NCI-H1092 (cell line): ENCODE measurements at places on chromosomes 4 and X.

DNA sequence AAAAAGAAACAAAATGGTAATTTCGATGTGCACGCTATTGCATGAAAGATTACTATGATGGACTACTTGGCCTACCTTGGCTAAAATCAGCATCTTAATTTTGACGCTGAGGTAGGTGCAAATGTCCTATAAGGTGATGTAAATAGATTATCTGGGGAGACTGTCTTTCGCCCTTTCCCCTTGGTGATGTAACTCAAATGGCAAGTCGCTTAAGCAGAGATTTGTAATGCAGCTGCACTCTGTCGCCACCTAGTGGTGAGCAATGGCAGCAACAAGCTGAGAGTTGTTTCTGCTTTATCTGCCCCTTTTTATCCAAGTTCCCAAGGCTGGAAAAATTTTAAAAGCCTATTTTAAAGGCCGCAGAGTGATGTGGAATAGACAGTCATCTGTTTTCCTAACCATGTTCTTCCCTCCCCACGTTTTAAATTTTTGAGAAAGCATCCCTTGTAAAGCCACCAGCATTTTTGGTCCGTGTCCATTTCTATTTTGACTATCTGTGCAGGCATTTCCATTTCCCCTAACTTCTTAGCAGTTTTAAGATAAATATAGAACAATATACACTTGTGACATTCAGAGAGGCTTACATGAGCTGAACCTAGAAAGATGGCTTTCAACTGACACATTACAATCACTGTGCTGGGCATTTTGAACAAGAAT, 62.4 kb upstream of the PDLIM3 start:
- DNase-seq = peak; percentile 40

DNA sequence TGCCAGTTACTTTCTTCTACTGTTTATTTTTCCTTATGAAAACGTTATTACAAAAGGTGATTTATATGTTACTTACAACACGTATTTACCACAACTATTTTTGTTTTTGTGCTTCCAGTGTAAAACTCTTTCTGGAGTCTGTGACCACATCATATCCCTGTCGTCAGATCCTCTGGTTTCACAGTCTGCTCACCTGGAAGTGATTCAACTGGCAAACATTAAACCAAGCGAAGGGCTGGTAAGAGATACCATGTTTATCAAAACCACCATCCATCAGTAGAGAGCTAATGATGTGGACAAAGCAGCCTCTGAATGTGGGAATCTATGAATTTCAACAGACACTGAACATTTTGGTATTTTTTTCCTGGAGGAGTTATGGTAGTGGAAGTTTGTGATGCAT, 116.1 kb downstream of the CNKSR2 start:
- DNase-seq = peak; percentile 0

- DNase-seq = no peak
Observed at GRCh38 chr4:152398060-152398459, 137.8 kb downstream of the FBXW7 start.

- DNase-seq = no peak
Observed at GRCh38 chr4:121139533-121140222, 24.4 kb downstream of the TNIP3 start.

- no peak for DNase-seq
Observed at GRCh38 chr4:184373886-184374405, 100.4 kb downstream of the IRF2 start.

- DNase-seq = no peak
Observed at GRCh38 chr4:165524532-165525190, 145.9 kb downstream of the CPE start.

DNA sequence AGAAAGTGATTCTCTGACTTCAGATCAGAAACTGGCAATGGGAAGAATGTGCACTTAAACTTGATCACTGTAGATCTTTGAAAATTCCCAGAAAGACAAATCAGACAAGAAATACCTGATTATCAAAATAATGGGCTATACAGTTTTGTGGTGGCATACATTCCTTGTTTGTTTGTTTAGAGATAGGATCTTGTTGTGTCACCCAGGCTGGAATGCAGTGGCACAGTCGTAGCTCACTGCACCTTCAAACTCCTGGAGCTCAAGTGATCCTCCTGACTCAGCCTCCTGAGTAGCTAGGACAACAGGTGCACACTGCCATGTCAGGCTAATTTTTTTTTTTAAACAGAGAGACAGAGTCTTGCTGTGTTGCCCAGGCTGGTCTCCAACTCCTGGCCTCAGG, 81.0 kb upstream of the SPRY1 start:
- DNase-seq = no peak

DNA sequence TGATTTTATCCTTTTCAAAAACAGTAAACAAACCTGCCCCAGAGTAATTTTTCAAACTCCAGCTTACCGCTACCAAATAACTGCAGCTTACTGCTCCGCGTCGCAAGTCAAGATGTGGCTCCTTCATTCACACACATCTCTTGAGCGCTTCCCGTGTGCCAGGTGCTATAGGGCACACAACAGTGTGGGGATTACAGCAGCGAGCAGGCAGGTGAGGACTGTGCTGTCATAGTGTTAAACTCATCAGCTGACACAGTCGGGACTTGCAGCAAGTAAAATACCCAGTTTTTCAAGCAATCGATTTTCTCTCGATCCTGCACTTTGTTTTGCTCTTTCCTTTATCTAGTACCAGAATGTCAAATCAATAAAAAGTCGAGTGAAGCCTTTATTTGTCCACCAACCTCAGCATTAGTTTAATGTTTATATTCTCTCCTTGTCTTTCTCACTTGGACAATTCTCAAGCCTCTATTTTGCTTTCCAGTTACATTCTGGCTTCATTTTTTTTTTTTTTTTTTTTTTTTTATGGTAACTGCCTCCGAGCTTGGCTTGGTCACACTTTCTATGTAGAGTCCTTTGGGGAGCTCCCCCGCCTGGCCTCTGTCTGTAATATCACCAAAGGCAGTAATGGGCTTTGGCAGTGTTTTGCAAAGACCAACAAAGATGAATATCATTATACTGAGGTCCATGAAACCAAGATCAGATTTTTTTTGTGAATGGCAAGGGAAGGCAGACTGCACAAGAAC, 8.3 kb upstream of the ASB5 start:
- peak; percentile 57 for DNase-seq

GRCh38 chr4:55500072-55500471, 46.6 kb downstream of the CLOCK start:
- DNase-seq = no peak

- peak; percentile 24 for DNase-seq
Observed at GRCh38 chrX:10615931-10616774, 4.2 kb downstream of the MID1 start.

DNA sequence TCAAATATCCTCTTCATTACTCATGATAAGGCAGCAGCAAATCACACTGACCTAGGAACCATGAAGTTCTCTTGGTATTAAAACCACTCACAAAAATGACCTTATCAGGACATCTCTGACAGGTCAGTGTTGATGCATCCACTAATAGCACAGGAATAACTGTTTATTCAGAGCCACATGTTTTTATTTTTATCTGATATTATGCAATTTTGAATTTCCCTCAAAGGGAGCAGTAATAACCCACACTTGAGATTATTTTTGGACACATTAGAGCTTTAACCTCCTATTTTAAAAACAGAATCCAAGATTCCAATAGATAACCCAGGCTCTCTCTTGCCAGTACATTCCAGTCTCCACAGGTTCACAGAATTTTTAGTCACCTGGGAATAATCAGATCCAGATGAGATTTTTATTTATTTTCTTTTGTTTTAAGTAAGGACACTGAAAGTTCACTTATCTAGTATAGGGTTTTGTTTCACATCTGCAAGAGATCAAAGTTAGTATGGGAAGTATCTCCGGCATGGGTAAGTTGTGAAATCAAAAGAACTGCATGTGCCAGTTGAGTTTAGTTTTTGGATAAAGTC, 36.3 kb upstream of the MYOZ2 start:
- no peak for DNase-seq

DNA sequence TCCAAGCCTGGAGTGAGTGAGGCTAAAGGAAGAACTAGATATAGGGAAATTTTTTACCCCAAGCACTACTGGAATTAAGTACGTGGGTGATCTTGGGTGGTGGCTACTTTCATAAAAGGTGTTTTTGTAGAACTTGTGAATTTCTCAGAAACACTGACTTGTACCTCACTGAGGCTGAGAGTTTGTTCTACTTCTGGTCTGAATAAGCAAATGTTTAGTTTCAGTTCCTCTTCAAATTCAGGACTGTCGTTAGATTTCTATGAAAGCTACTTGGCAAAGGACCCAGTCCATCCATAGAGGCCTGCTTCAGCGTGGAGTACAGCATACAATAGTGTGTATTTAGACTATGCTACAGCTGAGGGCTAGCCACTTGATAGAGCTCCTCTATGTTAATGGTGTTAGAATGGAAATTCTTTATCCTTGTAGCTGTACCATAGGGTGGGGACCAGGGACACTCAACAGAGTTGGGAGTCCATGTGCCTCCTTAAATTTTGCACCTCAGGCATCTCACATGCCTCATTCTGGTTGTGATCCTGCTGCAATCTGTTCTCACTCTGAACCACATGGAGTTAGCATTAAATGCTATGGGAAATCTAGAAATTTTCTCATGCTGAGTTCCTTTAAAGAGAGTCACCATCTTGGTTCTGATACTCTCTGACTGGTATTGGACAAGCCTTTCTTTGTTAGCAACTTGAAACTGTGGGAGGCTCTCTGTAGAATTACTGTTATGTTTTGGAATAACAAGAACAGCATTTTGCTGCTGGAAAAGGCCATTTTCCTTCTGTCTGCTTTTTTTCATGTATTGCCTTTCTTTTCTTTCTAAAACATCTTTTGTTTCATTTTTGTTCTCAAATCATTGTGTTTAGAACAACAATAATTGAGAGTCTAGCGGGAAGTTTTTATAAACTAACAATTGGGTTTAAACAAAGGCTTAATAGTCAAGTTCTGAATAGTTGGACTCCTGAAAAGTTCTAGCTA, 86.8 kb downstream of the PDGFRA start:
- no peak for DNase-seq
